ENCODE measurements at places on chromosomes 7 and 10.

DNA sequence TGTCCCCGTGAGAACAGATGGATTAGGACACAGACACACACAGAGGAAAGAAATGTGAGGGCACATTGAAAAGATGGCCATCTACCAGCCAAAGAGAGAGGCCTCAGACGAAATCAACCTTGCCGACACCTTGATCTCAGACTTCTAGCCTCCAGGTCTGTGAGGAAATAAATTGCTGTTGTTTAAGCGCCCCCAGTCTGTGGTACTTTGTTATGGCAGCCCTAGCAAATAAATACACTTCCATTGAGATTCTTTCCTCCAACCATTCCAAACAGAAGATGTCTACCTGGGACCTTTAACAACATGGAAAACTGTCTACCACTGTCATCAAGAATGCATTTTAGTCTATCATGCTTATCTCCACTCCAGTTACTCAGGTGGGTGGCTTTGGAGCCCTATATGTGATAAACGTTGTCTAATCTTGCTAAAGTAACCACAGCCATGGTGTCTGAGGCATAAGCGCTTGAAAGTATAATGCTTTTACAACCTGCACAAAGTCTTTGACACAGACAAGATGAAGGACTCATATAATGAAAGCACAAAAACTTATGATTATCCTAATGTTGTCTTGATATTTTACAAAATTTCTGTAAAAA is 244.3 kb downstream of the MTERF1 start:
- DNase-seq, result no peak

DNA sequence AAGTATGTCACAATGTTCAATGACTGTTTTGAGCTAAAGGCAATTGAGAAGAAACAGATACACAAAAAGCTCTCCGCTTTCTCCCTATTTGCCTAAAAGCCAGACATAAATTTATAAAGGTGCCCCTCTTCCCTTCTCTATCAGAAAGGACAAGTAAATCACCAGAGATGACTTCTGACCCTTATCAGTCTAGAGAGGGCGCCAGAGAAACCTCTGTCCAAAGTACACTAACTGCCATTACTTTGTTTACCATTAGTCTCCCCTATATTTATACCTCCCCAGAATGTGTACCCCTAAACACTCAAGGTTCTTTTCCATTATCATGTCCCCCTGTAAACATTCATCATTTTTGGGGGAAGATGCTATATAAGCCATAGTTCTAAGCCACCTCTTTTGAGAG is 49.3 kb downstream of the TPK1 start:
- DNase-seq, result no peak

GRCh38 chr7:28493477-28493876 is 81.2 kb downstream of the CREB5 start:
- DNase-seq, result no peak

GRCh38 chr10:100628061-100628460 is 92.3 kb downstream of the HIF1AN start:
- no peak for DNase-seq

- no peak for DNase-seq
Measured at GRCh38 chr7:70907259-70908247, 224.4 kb upstream of the GALNT17 start.

DNA sequence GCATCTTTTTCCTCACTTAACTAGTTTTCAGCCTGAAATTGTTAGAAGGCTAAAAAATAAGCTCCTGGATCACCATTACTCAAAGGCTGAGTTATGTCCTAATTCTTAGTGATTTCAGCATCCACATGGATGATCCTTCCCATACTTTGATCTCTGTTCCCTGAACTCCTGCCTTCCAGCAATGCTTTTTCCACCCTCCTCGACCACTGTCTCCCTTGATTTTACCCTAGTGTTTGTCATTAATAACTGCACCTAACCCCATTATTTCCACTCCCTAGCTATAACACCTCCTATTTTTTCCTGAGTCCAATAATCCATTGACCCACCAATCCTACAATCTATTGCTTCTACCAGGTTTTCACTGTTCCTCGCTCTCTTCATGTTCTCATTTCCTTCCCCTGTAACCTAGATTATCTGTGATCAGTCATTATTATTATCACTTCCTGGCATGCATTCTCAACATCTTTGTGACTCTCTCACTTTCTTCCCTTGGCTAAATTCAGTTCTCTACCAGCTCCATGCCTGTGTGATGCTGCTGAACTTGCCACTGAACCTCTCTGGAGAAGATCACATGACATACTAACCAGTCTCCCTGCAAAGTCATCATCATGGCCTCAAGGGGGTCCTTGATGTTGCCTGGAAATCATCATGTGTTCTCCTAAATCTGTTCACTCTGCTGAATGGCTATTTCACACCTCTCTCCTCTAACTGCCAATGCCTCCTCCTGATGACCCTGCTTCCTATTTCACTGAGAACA is 6.5 kb upstream of the CALU start:
- DNase-seq, result no peak

- no peak for DNase-seq
Measured at GRCh38 chr7:123455965-123456470, 78.4 kb downstream of the IQUB start.

- DNase-seq, result no peak
Measured at GRCh38 chr7:48540746-48541145, 369.5 kb downstream of the ABCA13 start.

- no peak for DNase-seq
Measured at GRCh38 chr10:52678611-52679010, 94.0 kb downstream of the MBL2 start.

- peak; percentile 61 for DNase-seq
Measured at GRCh38 chr7:47149208-47149839, 432.6 kb downstream of the TNS3 start.

GRCh38 chr7:140294454-140294853 is 103.9 kb downstream of the SLC37A3 start:
- no peak for DNase-seq

DNA sequence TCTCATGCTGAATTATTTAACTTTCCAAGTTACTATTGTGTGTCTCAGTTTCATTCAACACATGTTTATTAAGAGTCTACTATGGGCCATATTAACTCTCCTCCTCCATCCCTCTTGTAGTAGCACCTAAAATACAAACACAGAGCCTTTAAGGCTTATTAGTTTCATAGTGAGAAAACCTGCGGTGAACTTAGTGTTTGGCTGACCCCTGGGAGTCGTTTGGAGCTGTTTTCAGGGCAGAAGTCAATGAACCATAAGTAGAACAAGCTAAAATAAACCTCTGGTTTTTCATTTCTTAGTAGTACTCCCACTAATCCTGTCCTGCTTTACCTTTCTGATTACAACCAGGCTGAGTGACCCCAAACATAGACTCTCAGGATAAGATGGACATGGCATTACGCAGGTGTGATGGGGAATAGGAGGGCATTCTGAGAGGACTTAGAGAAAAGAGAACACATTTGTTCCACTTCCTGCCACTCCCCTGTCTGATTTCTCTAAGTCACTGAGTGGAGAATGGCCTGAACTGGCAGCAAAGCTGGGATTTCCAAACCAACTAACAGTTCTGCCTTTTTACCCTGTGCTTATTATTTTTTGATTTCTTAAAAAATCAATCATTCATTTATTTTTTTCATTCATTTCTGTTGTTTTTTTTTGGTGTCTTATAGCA is 74.5 kb downstream of the LRMDA start:
- no peak for DNase-seq

DNA sequence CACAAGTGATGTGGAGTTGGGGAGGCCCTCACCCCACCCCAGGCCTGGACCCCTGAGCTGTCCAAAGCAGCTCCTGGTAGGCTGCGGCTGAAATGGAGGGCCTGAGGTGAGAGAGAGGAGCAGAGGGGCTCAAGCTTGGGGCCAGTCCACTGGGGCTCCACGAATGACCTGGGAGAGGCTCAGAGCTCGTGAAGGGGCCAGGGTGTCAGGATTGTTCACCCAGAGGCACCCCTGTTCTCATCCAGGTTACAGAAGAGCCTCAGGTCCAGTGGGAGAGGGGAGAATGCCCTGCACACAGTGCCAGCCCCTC is 102.2 kb upstream of the RET start:
- DNase-seq, result no peak

DNA sequence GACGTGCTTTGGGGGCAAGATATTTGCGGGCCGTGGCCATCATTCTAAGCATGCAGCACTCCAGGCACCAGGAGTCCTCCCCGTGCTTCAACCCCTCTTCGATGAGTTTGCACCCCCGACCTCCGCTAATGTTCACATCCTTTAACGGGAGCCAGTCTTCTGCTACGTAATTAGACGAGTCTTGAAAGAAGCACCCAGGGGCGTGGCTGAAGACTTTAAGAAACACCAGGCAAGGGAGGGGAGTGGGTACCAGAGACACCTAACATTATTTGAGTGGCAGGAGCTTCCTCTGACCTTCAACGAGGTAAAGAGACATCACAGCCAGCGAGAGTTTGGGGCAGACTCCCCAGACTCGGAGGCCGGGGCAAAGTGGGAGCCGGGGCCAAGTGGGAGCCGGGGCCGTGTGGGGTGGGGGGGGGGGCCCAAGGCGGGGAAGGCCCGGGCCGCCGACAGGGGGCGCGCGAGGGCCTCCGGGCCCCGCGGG is 31.1 kb upstream of the TOMM7 start:
- DNase-seq, result no peak

DNA sequence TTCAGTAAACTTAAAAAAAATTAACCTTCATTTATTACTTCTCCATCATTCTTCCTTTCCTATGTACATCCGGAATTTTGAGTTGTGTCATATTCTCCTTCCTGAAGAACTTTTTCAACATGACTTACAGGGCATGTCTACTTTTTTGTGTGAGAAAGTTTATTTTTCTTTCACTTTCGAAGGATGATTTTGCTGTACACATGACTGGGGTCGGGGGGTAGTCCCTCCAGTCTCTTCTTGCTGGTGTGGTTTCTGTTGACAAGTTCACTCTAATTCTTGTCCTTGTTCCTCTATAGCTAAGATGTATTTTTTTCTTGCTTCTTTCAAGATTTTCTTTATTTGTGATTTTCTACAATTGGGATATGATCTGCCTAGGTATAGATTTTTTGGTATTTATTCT is 55.8 kb downstream of the INPP5A start:
- DNase-seq, result no peak

GRCh38 chr7:159096736-159097581 is 47.7 kb downstream of the VIPR2 start:
- no peak for DNase-seq

DNA sequence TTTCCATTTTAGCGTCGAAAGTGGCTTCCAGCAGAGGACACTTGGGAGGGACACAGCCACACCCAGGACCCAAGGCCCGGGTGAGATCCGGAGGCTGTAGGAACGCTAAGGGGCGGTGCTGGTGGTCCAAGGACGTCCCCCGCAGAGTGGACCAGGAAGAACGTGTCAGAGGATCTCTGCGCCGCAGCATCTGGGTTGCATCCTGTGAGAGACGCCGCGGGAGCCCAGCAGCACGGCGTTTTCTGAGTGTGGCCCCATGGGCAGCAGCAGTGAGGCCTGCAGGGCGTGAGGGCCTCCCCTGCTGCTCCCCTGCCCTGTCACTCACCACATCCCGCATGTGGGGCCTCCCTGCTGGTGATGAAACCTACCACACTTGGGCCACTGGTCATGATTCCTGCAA is 40.5 kb upstream of the BNIP3 start:
- DNase-seq, result no peak

GRCh38 chr10:133045556-133046389 is 42.0 kb upstream of the ADGRA1 start:
- no peak for DNase-seq

- DNase-seq, result no peak
Measured at GRCh38 chr10:44820094-44820493, 91.0 kb upstream of the TMEM72 start.

- DNase-seq, result no peak
Measured at GRCh38 chr7:106560482-106560881, 100.5 kb downstream of the CCDC71L start.

DNA sequence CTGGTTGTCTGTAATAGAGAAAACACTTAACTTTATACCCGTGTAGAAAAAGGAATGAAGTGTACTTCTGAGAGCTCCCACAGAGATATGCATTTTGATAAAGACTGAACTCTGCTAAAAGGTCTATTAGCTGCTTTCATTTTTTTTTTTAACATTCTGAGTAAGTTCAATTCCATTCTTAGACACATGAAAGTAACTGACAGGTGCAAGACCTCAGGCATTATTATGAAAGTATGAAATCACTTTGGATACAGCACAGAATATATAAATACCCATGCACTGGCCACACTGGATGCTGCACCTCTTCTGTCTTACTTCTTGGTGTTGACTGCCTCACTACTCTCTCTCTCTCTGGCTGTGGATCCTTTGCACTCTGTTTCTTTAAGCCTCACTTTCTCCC is 46.2 kb downstream of the VWDE start:
- DNase-seq, result no peak

GRCh38 chr7:18040196-18040595 is 12.6 kb upstream of the PRPS1L1 start:
- DNase-seq, result no peak

GRCh38 chr10:72567421-72567820 is 58.5 kb downstream of the MICU1 start:
- no peak for DNase-seq

DNA sequence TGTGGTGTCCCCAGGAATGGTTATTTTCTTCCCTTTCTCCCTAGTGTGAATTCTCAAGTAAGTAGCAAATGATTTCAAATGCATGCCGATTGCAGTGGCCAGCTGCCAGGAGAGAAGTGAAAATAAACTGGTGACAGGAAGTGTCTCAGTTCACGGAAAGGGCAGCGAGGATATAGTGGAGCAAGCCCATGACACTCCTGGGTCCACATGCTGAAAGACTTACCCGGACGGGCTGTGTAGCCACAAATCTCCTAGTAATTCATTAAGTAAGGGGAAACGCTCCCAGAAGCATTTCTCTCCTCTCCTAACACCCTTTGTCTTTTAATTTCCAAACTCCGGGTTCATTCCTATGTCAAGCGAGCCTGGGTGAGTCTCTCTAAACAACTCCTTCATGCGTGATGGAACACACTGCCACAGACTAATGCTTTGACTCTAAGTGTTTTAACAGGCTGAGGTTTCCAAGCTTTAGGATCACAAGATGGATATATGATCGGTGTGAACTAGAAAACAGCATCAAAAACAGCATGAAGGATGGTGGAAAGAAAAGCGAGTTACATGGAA is 125.6 kb downstream of the CYP26A1 start:
- peak; percentile 81 for DNase-seq

DNA sequence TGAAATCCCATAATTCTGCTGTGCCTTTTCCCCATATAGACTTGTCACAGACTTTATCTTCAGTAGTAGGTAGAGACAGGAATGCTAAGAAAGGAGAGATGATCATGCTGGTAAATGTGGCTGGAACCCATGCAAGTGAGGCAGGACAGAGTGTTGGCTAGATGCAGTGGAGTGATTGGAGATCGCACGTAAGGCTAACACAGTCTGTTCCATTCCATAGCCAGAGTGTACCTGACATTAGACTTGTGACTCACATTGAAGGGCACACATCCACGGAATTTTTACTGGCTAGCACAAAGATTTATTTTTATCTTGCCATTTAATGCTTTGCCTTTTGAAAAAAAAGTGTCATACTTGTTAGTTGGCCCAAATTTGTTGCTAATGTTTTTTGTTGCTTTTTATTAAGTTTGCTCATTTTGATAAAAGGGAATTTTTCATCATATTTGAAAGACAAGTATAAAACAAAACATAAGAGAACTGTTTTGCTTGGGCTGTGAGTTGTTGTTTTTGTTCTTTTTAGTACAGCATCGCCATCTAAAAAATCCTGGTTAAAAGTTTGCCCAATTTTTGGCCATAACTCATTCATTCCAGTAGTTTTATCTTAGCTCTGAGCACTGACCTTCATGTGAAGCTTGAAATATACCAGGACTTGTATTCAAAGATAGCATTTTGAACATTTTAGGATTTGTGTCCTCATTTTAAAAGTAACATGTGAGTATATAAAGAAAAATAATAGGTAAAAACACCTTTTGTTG is 81.0 kb downstream of the CPED1 start:
- DNase-seq, result no peak

All from renal pelvis (tissue), 12 donors.